Activated CD8-positive, alpha-beta memory T cell treated with anti-CD3 and anti-CD28 coated beads, Interleukin-2, amount 10 ng/mL, durations not matched to agents 7 days and 5 days (primary cell): ENCODE measurements at places on chromosomes 7 and 10.

GRCh38 chr7:145848691-145849090 lies 267.9 kb upstream of the CNTNAP2 start:
- DNase-seq = no peak

DNA sequence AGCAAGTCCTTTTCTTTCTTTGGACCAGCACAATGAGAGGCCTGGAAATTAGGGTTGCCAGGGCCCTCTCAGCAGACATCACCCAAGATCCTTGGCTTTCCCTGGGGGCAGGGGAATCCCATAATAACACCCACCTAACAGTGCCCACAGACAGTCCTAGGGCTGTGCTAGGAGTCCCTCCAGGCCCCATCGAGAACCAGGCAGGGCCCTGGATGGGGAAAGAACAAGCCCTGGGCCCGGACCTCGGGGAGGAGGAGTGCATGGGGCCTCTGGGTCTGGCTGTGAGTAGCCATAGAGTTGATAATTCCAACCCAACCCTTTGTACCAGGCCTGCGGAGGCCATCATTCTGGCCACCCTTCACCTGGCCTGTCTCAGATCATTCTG lies 201.2 kb upstream of the ZMIZ1 start:
- DNase-seq = no peak

DNA sequence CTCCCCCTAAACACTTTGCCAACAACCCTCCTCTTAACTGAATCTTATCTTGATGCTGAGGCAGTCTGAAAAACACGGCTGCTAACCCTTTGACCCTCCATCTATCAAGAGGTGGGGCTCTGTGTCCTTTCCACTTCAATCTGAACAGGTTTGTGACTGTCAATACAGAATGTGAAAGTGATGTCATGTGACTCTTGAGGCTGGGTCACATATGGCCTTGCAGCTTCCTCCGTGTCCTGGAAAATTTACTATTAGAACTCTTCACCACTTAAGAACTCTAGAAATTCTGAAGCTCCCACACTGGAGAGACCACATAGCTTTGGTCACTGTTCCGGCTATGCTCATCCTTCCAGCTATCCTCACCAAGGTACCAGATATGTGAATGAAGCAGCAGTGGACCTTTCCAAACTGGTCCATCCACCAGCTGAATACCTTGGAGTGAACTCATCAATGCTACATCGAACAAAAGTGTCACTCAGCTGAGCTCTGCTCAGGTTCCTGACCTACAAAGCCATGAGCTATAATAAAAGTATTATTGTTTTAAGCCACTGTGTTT lies 30.7 kb upstream of the ASAH2 start:
- DNase-seq = no peak

DNA sequence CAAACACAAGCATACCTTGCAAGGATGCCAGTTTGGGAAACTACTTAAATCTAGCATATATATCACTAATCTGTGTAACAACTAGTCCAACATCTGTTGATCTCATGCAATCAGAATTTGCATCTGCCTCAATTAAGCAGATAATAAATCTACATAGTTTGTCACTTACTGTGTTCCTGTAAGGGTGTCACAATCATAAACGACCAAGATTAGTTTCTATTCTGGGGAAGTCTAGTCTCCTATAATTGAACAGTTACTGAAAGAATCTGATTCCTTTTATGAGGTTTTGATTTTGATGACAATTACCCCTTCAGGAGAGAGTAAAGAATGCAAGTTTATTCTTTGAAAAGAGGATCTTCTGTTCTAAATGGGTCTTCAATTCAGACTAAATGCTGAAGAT lies 85.5 kb upstream of the LRRN3 start:
- no peak for DNase-seq
